ENCODE measurements at places on chromosomes 6 and 20.

- no peak for DNase-seq
Measured at GRCh38 chr6:49676671-49677281, 36.6 kb downstream of the CRISP2 start.

- DNase-seq = no peak
Measured at GRCh38 chr6:99993533-99994251, at the start of gene MCHR2. TSS of gene MCHR2 (minus strand) at chr6:99994223. CDS start at chr6:99956147, 38,076 bp downstream.

DNA sequence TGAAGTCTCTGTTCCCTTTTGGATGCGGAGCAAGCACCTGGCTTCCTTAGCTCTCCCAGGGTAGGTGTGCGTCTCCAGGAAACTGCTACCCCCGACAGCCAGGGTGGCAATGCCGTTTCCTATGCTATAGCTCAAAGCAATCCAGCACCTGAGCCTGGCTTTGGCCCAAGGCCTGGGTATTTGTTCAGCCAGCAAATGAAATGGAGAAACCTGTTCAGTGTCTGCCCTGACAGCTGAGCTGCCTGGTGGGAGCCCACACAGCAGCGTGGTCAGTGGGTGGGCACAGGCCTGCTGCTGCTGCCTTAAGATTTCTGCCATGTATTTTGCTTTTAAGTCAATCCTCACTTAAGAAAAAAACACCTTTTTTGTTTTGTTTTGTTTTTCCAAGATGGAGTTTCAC lies 13.7 kb downstream of the SPATA2 start:
- no peak for DNase-seq

- DNase-seq = no peak
Measured at GRCh38 chr6:125792680-125793079, 1.9 kb downstream of the NCOA7 start.

GRCh38 chr20:50574108-50574507 lies 63.9 kb downstream of the PTPN1 start:
- DNase-seq = no peak

DNA sequence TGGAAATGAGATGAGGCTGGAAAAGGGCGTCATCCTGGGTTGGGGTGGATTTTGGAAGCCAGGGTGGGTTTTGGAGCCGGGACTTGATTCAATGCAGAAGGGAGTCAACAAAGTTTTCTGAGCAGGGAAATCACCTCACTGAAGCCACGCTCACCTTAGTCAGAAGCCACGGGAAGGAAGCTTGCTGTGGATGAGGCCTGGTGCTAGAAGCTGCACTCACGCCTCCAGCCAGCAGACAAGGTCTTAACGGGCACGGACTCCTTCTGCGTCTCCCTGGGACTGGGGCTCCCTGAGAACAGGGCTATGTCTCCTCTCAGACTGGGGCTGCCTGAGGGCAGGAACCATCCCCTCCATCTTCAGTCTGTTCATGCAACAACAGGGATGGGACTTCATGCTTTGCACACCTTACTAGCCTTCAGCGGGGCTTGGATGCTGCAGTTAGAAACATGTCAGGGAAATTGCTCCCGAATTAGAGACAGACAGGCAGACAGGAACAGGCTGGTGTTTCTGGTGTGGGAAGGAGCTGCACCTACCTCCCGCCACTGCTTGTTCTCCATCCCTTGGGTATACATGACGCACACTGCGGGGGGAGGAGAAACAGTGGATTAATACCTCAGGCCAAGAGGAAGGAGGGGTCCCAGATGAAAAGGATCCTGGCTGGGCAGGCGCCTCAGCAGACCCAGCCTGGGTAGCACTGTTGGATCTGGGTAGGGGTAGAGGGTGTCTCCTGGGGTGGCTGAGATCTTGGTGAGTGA lies 17.5 kb downstream of the CPNE5 start:
- DNase-seq = no peak

DNA sequence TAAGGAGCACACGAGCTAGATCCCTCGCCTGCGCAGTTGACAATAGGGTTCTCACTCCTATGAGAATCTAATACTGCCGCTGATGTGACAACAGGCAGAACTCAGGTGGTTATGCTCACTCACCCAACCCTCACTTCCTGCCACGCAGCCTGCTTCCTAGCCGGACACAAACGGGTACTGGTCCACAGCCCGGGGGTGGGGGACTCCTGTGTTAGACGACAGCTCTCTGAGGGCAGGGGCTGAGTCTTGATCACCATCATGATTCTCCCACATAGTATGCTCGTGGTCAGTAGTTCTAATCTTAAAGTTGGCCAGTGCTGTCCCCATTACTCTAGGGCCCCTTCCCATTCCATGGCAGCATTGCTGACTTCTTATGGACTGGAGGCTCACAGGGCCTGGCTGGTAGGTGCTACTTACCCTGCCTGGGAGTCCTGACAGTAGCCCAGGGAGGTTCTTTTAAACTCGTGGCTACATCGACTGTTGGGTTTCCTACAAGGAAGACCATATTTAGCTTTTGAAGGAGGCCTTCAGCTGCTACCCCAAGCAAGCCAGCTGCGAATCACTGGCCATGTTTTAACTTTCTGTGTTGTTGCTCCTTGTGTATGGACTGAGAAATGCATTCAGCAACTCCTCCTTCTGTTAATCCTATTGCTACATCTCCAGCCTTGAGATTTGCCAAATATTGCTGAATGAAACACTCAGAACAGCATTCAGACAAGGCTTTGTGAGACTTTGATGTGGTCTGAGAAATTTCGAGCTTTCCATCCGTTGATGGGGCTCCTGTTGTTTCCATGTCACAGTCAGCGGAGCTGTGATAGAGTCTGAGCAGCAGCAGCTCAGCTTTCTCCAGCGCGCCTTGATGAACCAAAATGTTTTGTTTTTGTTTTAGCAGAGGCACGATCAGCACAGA lies 300.3 kb downstream of the NRN1 start:
- no peak for DNase-seq

- DNase-seq = peak; percentile 48
Measured at GRCh38 chr6:132005178-132005577, 54.0 kb upstream of the CCN2 start.

DNA sequence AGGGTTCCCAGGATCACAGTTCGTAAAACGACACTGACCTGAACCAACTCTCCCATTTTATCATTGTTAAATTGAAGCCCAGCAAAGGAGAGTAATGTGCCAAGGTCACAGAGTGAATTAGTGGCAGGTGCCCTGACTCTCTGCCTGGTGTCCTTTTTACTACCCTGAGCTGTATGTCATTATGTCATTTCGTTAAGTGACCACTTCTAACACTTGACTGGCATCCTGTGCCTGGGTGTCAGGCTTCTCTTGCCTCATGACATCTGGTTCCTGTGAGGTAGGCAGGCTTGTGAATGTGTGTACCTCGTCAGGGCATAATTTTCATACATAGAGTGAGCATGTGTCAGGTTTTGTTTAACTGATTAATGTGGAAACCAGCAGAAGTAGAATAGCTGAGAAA lies 48.6 kb downstream of the RALY start:
- no peak for DNase-seq

GRCh38 chr6:27558028-27558724 lies 85.3 kb upstream of the ZNF184 start:
- DNase-seq = no peak

DNA sequence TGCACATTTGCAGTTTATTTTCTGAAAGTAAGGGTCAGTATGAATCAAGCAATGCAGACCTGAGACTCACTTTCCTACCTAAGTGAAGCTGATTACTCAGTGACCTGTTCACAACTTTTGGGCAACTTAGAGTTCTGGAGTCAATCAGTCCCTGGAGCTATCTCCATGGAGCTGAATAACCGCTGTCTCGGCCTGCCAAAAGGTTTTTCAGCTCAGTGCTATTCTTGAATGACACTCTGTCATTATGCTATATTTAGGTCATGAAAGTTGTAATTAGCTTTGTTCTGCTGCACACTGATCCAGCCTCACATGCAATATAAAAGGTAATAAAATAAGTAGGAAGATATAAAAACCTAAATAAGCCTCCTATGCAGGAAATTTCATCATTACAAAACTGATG lies 356.0 kb downstream of the BMP2 start:
- DNase-seq = no peak

- no peak for DNase-seq
Measured at GRCh38 chr6:158991017-158991723, 8.8 kb downstream of the RSPH3 start.

- no peak for DNase-seq
Measured at GRCh38 chr20:2920473-2920872, 47.2 kb downstream of the PTPRA start.

DNA sequence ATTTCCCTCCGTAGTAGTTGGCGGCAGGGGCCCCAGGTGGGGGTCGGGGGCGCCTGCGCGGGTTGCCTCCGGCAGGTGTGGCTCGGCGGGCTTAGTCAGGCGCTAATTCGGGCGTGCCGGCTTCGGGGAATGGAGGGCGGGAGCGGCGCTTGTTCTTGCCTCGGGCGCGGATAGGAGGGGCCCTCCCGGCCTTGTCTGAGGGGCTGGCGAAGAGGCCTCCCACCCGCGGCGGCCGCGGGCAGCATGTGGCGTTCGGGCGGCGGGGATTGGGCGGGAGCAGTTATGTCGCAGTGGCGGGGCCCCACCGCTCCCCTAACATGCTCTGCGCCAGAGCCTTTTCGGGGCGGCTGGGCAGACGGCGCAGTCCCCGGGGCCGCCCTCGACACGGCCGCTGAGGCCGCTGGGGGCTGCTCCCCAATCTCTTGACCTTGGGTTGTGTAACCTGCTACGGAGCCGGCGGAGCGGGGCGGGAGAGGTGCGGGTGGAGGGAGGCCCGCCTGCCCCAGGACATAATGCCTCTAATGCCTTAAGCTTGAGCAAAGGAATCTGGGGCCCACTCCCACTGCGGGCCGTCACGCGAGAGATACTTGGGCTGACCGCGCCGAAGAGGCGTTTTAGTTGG lies 1.1 kb downstream of the AMD1 start:
- DNase-seq = no peak

DNA sequence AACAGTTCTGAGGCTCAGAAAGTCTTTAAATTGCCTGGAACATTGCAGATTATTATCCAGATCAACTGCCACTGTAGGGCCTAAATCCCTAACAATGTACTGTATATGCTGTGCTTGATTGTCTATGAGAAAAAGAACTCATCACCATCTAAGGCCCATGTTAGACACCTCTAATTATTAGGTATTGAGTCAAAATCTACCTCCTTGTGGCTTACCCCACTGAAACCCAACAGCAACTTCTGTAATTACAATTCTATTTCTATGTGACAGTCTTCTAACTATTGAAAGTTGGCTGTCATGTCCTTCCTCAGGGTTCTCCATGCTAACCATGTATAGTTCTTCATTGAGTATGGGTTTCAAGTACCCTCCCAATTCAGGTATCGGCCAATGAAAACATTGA lies 13.9 kb downstream of the MCM9 start:
- no peak for DNase-seq

GRCh38 chr6:142945446-142946180 lies 637 bp upstream of the HIVEP2 start:
- DNase-seq = no peak
